ENCODE measurements at places on chromosomes 7 and 10. TPM values are rescaled to one million over a fixed set of nuclear protein-coding genes. Genes with fewer than 3 reads are reported as not detected.

DNA sequence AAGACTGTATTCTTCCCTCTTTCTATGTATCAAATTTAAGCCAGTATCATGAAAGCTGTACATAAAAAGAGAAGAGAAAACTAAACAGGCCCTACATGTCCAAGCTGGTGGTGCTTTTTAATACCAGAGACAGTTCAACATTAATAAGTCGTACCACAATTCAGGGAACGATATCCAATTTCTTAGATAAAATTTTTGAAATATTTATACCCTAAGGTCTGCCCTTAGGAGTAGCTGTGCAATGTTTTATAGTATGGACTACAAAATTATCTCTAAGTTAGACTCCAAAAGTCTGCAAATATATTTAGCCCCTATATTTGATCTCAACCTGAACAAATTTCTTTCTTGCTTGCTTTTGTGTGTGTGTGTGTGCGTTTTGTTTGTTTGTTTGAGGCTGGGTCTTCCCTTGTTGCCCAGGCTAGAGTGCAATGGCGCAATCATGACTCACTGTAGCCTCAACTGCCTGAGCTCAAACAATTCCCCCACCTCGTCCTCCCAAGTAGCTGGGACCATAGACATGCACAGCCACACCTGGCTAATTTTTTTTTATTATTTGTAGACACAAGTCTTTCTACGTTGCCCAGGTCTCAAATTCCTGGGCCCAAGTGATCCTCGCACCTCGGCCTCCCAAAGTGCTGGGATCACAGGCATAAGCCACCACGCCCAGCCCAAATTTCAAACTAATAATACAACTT lies 13.2 kb downstream of the ARHGAP19 start:
- H3K27ac ChIP-seq: no peak overlapping the region
- no peaks in the 10 kb centered on the region for H3K27me3 ChIP-seq

- H3K27me3 ChIP-seq: peaks cover 50% of the 10 kb centered on the region
- H3K4me1 ChIP-seq: peaks cover 15% of the 10 kb centered on the region
- no peak overlapping the region for H3K4me3 ChIP-seq
- no peak overlapping the region for H3K27ac ChIP-seq
These were observed 136.8 kb upstream of the PDE1C start for GRCh38 chr7:32206987-32207386.

- no peak overlapping the region for H3K27ac ChIP-seq
- no peak overlapping the region for H3K4me3 ChIP-seq
- H3K4me1 ChIP-seq: peaks cover 14% of the 10 kb centered on the region
- H3K27me3 ChIP-seq: no peaks in the 10 kb centered on the region
- no peak for DNase-seq
These were observed 4.5 kb downstream of the ZPBP start for GRCh38 chr7:50088463-50089129.

- H3K27me3 ChIP-seq: peaks cover 9% of the 10 kb centered on the region
- peak overlapping the region; percentile 0 for H3K27ac ChIP-seq
- no peak overlapping the region for H3K4me3 ChIP-seq
- peaks cover 45% of the 10 kb centered on the region for H3K4me1 ChIP-seq
These were observed 91.0 kb downstream of the PTPRE start for GRCh38 chr10:127997937-127998336.

The SH2D4B gene
- 0.09 TPM for total RNA-seq

The CFAP58 gene
- 0.44 TPM for total RNA-seq
